ENCODE measurements at places on chromosomes 1 and 21.

GRCh38 chr21:41744028-41744930, 22.6 kb downstream of the RIPK4 start:
- DNase-seq, result no peak

GRCh38 chr1:53545663-53546408, 86.6 kb downstream of the DMRTB1 start:
- no peak for DNase-seq

- no peak for DNase-seq
These were observed 7.6 kb downstream of the MEX3A start for GRCh38 chr1:156074661-156075060.

- DNase-seq, result no peak
These were observed 54.9 kb downstream of the NRIP1 start for GRCh38 chr21:15009837-15010363.

GRCh38 chr1:21891621-21892479, 45.3 kb downstream of the HSPG2 start:
- DNase-seq, result no peak

DNA sequence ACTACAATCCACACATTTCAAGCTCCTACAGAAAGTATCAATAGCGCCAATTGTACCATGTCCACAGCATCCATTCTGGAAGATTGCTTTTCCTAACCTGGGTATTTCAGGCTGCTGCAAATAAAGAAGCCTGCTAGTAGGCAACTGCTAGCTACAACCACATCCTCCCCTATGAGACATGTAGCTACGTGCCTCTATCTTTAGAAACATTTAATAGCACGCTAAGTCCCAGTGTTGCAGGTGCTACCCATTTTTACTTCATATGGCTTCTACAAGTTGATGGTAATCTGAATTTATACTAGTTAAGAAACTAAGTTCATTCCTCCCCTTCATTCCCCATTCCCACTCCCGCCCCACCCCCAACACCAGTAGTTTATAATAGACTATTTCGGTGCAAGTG, 7.4 kb upstream of the AMPD1 start:
- no peak for DNase-seq

GRCh38 chr21:18228060-18228739, 16.4 kb upstream of the CHODL start:
- no peak for DNase-seq

- DNase-seq, result no peak
These were observed 22.8 kb downstream of the HHAT start for GRCh38 chr1:210351496-210351895.

- DNase-seq, result no peak
These were observed 18.7 kb downstream of the C1orf198 start for GRCh38 chr1:230849451-230850224.

DNA sequence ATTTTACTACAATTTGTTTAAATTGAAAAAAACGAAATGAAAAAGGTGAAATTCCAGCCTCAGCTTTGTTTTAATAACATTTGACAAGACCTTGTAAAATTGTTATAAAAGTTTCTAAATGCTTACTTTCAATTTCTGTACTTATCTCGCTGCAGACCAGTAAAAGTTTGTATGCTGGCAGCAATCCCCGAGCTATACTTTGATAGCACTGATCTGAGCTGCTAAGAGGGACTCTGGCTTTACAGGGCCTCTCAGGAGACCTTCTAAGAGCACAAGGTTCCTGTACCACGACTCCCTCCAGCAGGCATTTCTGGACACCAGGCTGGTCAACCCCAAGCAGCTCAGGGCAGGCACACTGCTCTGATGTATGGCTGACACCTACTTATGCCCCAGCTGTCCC, 13.1 kb downstream of the STMN1 start:
- DNase-seq, result no peak

GRCh38 chr1:55894521-55894920, 679.4 kb upstream of the USP24 start:
- no peak for DNase-seq

- no peak for DNase-seq
These were observed 51.9 kb upstream of the CD34 start for GRCh38 chr1:207962716-207963426.

GRCh38 chr1:206036663-206037455, 13.2 kb upstream of the CTSE start:
- DNase-seq, result no peak

DNA sequence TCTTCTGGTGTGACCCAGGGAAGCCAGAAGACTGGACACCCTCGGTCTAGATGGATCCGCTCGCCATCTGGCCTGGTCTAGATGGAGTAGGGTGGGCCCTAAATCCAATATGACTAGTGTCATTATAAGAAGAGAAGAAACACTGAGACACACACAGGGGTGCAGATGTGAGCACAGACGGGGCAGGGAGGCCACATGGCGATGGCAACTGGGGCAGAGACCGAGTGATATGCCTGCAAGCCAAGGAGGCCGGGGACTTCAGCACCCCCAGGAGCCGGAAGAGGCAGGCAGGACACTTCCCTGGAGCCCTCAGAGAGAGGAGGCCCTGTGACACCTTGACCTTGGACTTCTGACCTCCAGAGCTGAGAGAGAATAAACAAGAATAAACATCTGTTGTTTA, 5.6 kb upstream of the TFF3 start:
- DNase-seq, result no peak

DNA sequence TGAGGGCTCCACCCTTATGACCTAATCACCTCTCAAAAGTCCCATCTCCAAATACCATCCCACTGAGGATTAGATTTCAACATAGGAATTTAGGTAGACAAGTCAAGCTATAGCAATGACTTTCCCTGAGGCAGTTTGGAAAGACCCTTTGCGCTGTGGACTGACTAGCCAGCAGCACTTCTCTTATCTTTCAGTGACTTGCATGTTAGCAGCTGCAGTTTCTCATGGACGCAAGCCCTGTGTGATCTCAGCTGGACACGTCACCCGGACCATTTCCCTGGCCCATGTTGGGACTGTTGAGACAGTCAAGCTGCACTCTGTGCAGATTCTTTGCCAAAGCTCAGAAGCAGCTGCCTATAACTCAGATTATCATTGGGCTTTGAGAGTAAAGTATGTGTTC, 408.1 kb upstream of the USP24 start:
- DNase-seq, result no peak

DNA sequence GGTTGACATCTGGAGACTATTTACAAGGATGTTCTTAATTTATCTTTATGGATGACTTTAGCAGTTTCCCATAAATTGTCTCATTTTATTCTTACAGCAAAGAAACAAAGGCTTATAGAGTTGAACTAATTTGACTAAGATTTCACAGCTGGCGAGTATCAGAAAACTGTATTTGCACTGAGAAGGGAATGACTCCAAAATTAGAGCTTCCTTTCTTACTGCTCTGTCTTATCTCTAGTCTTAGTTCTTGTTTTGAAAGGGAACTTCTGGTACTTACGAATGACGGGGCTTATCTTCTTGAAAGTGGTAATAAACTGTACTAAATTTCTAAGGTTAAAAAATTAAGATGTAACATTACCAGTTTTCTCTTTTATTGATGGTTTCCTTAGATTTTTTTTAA, 13.6 kb downstream of the CNST start:
- DNase-seq, result no peak

- DNase-seq, result no peak
These were observed 4.6 kb downstream of the IFFO2 start for GRCh38 chr1:18951818-18952391.

DNA sequence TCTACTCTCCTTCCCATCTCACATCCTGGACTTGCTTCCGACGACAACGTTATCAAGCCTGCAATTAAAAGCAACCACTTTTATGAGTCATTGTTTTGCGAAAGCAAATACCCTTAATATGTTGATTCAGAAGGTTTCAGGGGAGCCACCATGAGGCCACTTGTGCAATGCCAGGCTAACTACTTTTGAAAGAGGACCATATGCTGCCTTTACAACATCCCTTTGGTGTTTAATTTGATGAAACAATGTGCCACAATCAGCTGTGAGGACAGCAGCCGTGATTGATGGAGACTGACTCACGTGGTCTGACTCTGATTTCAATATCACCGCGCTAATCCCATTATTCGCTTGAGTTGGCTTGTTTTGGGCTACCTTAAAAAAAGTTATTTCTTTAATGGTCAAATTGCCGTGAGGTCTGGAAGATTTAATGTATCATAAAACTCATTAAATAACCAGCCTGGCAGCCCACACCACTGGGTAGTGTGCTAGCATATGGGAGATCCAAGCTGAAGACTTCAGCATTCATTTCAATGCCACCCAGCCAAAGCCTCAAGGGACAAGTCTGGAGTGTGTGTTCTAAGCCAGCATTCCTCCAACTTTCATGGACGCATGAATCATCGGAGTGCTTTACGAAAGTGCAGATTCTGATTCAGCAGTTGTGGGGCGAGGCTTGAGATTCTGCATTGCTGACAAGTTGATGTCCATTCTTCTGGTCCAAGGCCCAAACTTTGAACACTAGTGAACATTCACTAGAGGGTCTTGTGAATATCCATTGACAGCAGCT, 73.3 kb upstream of the PAXBP1 start:
- no peak for DNase-seq

GRCh38 chr1:59204001-59204400, 92.9 kb upstream of the FGGY start:
- DNase-seq, result no peak

DNA sequence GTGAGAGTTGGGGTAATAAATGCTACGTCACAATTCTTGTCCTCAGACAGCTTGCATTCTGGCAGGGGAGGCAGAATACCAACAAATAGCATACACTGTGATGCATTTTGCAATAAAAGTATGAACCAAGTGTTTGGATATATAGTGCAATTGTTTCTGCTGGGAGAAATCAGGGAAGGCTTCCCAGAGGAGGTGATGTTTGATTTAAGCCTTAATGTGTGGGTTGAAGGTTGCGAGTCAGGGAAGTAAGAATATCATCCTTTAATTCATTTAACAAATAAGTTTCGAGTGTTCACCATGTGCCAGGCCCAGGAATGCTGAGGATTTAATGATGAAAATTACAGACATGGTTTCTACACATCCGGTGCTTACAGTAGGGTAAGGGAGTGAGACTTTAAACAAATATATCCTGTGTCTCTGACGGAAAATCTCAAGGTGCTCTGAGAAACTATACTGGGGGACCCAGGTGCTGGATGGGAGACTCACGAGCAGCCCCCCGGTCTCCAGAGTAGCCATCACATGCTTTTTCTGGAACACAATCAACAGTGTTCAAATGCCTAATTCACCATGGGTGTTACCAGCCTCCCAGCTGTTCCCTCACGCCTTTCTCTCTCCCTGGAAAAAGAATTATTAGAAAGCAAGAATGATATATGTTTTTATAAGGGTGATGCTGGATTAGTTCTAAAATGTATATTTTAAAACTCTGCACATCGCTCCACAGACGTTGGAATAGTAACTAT, 31.7 kb downstream of the RASSF5 start:
- DNase-seq, result no peak

- no peak for DNase-seq
These were observed 56.2 kb upstream of the COL18A1 start for GRCh38 chr21:45348591-45349327.

- no peak for DNase-seq
These were observed 70.9 kb downstream of the RERE start for GRCh38 chr1:8746554-8746953.

DNA sequence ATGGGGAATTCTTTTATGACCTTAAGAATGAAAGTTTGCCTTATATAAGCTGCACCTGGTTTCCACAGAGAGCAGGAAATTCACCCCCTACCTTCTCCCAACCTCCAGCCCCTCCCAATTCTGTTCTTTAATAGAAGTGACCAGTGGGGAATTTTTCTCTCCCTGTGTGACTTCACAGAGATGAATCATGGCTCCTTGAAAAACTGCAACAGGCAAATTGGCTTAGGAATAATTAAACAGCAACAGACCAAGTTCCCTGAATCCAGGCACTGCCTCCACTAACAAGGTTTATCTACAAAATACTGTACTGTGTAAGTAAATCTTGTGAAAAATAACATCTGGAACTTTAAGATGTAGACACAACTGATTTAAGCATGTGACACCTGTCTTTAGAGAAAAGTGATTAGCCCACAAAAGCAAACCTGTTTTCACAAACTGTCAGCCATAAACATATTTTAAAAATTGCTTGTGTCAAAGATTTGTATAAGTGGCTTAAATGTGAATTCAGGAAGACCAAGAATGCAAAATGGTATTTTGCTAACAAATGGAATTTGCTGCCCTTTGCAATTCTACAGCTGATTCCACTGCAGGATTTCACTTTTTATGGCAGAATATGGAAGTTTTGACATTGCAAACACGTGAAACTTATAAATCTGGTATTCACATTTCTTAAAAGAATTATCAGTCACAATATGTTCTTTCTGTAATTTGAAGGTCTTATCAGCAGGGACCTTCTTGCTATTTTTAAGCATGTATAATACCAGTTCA, 54.0 kb downstream of the ALG14 start:
- no peak for DNase-seq

DNA sequence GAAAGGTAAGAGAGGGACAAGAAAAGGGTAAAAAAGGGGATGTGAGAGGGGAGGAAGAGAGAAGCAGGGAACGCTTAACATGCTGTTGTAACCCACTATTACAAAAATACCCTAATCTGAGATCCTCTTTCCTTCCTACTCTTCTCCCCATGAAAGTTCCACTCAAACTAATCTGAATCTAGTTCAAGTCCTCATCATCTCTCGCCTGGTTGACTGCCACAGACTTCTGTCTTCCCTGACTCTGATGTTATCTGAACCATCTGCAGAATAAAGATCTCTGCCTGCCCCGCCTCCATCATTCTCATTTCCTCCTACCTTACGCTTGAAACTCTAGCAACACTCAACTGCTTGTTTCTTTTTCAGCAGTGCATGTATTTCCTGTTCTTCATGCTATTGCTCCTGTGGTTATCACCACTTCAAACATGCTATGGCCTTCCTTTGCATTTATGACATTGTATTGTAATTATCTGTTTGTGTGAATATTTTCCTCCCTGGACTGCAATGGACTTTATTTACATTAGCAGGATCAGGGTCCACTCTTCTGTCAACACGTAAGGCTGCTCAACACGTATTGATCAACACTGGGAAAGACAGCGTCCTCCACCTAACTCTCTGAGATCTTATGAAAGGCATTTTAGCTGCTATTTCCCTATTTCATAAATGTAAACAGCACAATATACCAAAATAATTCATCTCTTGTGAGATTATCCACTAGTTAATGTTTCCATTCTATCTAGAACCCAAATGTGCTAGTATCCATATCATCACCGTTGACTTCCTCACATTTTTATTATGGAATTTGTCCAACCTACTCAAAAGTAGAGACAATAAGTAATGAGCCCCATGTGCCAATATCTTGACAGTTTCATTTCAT, 215.5 kb upstream of the USP25 start:
- no peak for DNase-seq

- no peak for DNase-seq
These were observed 12.2 kb downstream of the ATP1A4 start for GRCh38 chr1:160163615-160164014.

DNA sequence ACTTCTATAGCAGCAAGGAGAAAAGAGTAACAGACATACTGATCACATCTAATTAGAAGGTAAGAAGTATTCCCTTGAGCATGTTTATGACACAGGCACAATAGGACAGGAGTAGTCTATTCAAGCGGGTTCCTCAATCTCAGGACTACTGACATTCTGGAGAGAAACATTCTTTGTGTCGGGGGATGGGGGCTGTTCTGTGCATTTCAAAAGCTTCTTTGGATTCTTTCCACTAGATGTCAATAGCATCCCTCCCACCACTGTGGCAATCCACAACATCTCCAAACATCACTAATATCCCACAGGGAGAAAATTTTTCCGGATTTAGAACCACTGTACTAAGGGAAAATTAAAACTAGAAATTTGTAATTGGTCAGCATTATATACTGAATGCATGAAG, 56.9 kb downstream of the ADAMTS5 start:
- no peak for DNase-seq

All from SK-N-MC (cell line).